ENCODE measurements at places on chromosomes 12 and 14.

DNA sequence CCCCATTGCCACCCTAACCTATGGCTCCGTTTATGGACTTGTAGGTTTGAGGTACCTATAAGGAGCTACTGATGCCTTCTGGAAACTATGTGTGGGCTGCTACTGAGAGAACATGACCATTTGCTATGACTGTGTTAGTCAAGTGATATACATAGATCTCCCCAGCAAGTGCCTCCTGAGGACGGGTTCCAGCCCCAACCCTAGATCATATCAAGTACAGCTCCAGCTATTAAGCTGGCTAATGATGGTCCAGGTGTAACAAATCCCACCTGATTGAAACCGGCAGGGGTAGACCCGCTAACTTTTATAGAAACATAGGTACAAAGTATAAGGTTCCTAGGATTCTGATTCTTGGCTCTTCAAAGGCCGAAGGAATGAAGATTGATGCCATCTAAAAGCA lies 23.7 kb downstream of the NINJ2 start:
- no peak for DNase-seq

DNA sequence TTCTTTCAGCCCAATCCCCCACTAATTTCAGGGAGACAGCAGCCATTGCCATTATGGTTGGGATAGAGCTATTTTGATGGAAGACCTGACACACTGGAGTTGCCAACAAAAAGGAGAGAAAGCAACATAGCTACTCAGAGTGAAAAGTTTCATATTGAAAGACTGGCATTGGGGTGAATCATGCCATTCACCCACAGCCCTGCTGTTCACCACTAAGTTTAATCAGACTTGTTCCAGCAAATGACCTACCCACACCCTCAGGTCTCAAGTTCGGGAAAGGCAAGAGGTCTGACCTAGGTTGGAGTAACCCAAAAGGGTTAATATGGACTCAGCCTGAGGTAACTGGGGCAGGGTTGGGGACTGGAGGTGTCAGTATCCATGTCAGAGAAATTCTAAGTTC lies 169.2 kb downstream of the PAWR start:
- no peak for DNase-seq

DNA sequence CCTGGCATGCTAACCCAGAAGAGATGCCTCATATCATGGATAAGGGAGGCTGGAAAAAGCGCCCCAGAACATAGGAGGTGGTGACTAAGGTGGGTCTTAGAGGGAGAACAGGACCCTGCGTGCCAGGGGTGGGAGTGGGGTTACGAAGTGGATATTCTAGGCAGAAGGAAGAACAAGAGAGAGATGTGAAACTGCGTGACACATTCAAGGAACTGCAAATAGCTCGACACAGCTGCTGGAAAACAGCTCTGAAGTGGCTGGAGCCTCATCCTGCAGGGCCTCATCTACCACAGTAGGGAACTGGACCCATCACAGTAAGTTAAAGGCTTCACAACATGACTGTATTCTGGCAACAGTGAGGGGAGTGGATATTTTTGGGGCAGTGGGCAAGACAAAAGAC lies 61.1 kb downstream of the RNF34 start:
- no peak for DNase-seq

DNA sequence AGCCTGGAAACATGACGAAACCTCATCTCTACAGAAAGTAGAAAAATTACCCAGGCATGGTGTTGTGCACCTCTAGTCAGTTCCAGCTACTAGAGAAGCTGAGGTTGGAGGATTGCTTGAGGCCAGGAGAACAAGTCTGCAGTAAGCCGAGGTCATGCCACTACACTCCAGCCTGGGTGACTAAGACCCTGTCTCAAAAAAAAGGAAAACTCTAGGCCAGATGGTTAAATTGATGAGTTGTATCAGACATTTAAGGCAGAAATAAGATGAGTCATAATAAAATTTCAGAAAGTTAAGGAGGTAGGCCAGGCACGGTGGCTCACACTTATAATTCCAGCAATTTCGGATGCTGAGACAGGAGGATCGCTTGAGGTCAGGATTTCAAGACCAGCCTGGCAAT lies 10.7 kb downstream of the EIF2S1 start:
- DNase-seq: no peak

Data from H9 (cell line).